Suppressor macrophage treated with lipopolysaccharide for 4 hours (primary cell): ENCODE measurements at places on chromosomes 5 and 9.

GRCh38 chr9:110969971-110970386 lies 68.3 kb downstream of the LPAR1 start:
- DNase-seq = no peak

- DNase-seq = no peak
These were observed 8.7 kb downstream of the TAS2R1 start for GRCh38 chr5:9621379-9621903.

- DNase-seq = no peak
These were observed 33.2 kb downstream of the SLC36A1 start for GRCh38 chr5:151480384-151481293.

DNA sequence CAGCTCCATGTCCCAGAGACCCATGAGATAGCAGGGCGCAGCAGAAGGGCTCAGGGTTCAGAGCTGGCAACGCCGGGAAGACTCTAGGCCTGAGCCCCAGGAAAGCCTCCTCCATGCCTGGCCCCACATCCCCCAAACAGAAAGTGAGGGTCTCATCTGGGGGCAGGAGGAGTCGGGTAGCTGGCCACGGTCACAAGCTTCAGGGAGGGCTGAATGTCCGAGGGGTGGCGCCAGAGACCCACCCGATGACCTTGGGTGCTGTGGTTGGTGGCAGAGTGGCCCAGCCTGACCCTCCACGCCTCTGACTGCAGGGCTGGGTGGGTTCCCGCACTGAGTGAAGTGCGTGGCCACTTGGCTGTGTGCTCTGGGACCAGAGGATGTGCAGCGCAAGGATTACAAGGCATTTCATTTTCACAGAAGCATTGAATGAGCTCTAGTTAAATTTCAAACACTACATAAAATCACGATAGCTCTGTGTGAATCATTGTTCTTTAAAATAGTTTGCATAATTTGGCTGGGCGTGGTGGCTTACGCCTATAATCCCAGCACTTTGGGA lies 3.0 kb downstream of the C8G start:
- peak; percentile 55 for DNase-seq

- no peak for DNase-seq
These were observed 10.9 kb upstream of the GAS1 start for GRCh38 chr9:86958203-86958602.

GRCh38 chr5:430214-430925 lies 12.6 kb upstream of the EXOC3 start:
- no peak for DNase-seq

DNA sequence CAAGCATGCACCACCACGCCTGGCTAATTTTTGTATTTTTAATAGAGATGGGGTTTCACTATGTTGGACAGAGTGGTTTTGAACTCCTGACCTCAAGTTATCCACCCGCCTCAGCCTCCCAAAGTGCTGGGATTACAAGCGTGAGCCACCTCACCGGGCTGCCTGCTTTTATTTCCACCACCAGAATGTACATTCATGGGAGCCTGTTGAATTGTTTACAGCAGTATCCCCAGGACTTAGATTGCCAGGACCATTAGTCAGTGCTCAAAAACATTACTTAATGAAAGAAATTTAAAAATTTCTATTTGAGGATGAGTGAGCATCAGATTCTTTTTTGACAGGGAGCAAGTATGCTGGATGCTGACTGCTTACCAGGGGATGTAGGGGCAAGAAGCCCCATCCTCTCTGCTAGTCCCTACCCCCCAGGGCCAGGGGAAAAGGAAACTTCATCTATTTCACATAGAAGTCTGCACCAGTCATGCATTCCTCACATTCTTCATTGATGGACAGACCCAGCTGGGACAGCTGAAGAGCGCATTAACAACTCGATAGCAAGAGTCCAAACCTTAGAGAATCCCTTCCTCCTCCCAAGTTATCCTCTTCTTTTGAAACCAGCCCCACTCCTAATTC lies 10.3 kb upstream of the RGMB start:
- DNase-seq = no peak

GRCh38 chr5:178564811-178565550 lies 25.2 kb downstream of the COL23A1 start:
- no peak for DNase-seq
